ENCODE measurements at places on chromosomes 6 and 20.
A peak's percentile ranks its signal among the peaks of the same experiment; 100 is the strongest.

GRCh38 chr6:135266675-135267074 lies 85.6 kb downstream of the MYB start:
- H3K27me3 ChIP-seq = no peaks in the 10 kb centered on the region
- no peak for DNase-seq
- H3K4me3 ChIP-seq = no peak overlapping the region
- no peak overlapping the region for H3K27ac ChIP-seq
- no peaks in the 10 kb centered on the region for H3K36me3 ChIP-seq

DNA sequence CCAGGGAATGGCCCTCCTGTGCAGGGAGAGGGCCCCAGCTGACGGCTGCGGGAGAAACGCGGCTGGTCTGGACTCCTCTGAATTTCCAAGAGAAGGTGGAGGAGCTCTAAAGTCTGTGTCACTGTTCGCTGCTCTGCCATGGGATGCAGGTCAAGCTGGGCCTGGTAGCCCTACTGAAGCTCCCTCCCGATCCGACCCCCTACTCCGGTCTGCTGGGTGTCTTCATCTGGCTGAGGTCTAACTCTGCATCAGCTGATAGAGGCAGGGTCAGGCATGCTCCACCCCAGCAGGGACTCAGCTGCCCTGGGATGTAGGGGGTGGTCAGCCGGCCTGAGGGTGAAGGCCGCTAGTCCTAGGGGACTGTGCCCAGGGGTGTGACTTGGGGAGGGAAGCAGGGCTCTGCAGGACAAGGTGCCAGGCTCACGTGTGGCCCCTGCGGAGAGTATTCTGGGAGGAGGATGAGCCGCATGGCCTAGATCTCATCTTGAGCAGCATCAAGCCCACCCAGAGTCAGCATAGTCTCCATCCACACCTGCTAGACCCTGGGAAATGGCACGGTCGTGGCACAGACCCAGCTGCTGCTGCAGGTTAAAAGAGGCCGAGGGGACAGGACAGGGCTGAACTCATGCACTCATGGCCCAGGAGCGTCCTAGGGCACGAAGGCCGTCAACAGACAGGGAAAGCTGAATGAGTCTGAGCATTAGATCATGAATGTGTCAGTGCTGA lies 1.4 kb downstream of the CST3 start:
- DNase-seq = no peak
- peak overlapping the region; percentile 91 for H3K4me3 ChIP-seq
- H3K27ac ChIP-seq = peak overlapping the region; percentile 99

- no peak overlapping the region for H3K4me3 ChIP-seq
- no peaks in the 10 kb centered on the region for H3K27me3 ChIP-seq
- no peak for DNase-seq
- H3K36me3 ChIP-seq = no peaks in the 10 kb centered on the region
- H3K4me1 ChIP-seq = peaks cover 13% of the 10 kb centered on the region
Observed at GRCh38 chr6:113830140-113830539, 27.0 kb upstream of the MARCKS start.

DNA sequence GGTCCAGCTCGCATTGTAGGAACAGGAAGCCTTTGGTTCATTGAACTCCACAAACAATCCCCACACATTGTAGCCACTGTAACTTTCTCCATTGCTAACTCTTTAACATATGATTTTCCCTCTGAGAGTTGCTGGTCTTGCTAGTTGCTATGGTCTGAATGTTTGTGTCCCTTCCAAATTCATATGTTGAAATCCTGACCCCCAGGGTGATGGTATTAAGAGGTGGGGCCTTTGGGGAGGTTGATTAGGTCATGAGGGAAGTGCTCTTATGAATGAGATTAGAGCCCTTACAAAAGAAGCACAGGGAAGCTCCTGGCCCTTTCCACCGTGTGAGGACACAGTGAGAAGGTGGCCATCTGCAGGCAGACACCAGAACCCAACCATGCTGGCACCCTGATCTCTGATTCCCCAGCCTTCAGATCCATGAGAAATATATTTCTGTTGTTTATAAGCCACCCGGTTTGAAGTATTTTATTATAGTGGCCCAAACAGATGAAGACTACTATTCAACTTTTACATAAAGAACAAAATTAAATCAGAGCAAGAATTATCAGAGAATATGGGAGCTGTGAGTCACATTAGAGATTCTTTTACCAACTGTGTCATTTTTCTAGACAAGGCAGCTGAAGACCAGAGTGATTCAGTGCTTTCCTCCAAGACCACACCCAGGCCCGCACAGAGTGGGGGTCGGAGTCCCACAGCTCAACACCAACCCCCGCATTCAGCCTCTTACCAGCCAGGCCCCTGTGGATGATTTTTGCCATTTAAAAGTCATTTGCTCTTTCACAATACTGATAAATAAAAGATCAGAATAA lies 143.0 kb downstream of the SAMD5 start:
- no peaks in the 10 kb centered on the region for H3K4me1 ChIP-seq
- no peaks in the 10 kb centered on the region for H3K36me3 ChIP-seq
- DNase-seq = no peak
- no peak overlapping the region for H3K27ac ChIP-seq

DNA sequence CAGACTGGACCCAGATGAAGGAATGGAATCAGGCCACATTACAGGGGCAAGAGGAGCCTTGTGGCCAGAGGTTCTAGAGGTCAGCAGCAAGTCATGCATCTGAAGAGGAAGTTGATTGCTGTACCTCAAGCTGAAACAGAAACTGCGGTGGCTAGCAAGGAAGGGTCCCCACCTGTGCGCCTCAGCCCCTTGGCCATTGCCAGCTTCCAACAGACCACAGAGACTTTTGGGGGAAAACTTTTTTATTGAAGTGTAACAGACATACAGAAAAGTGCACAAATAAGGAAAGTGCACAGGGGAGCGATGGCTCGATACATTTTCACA lies 26.8 kb upstream of the SLC9A8 start:
- H3K36me3 ChIP-seq = no peaks in the 10 kb centered on the region
- H3K27ac ChIP-seq = peak overlapping the region; percentile 4
- H3K27me3 ChIP-seq = no peaks in the 10 kb centered on the region
- H3K4me1 ChIP-seq = no peaks in the 10 kb centered on the region
- DNase-seq = no peak

GRCh38 chr6:73139681-73140383 lies 85.5 kb downstream of the KHDC1L start:
- DNase-seq = no peak
- no peaks in the 10 kb centered on the region for H3K27me3 ChIP-seq
- H3K4me1 ChIP-seq = no peaks in the 10 kb centered on the region

DNA sequence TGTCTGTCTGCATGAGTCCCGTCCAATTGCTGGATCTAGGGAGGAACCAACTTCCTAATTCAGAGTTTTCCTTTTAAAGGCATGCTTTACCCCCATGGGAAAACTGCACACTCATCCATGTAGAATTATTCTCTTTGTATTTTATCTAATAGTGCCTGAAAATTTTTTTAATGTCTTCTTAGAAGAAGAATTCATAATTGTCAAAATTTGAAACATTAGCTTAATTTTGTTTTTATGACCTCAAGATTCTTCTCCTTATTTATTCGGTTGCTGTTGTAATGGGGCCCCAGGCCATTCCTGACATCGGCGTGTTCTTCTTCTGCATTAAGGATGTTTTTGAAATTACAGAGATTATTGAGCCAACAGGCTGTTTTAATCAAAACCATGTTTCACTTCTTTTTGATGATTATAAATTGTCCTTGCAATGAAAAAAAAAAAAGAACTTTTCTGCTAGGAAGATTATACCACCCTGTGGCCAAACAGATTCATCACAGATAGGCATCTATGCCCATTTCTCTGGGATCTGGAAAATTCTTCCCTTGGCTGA lies 100.3 kb downstream of the ZNF217 start:
- no peaks in the 10 kb centered on the region for H3K27me3 ChIP-seq
- no peaks in the 10 kb centered on the region for H3K36me3 ChIP-seq
- no peak overlapping the region for H3K4me3 ChIP-seq
- no peak for DNase-seq
- no peaks in the 10 kb centered on the region for H3K4me1 ChIP-seq

GRCh38 chr6:90126181-90126580 lies 170.5 kb downstream of the BACH2 start:
- H3K4me3 ChIP-seq = no peak overlapping the region
- H3K36me3 ChIP-seq = no peaks in the 10 kb centered on the region
- no peak overlapping the region for H3K27ac ChIP-seq
- H3K27me3 ChIP-seq = no peaks in the 10 kb centered on the region
- H3K4me1 ChIP-seq = peaks cover 20% of the 10 kb centered on the region
- no peak for DNase-seq

- H3K4me1 ChIP-seq = peaks cover 18% of the 10 kb centered on the region
- H3K27ac ChIP-seq = no peak overlapping the region
- H3K27me3 ChIP-seq = no peaks in the 10 kb centered on the region
Observed at GRCh38 chr20:4717816-4718570, 3.7 kb upstream of the PRND start.

GRCh38 chr20:46575937-46576461 lies 25.5 kb upstream of the OCSTAMP start:
- H3K27me3 ChIP-seq = no peaks in the 10 kb centered on the region
- H3K4me1 ChIP-seq = no peaks in the 10 kb centered on the region
- no peak for DNase-seq
- H3K4me3 ChIP-seq = no peak overlapping the region

- H3K4me3 ChIP-seq = no peak overlapping the region
- no peaks in the 10 kb centered on the region for H3K36me3 ChIP-seq
- no peaks in the 10 kb centered on the region for H3K27me3 ChIP-seq
- DNase-seq = no peak
Observed at GRCh38 chr6:30227242-30227722, 14.1 kb upstream of the TRIM26 start.

DNA sequence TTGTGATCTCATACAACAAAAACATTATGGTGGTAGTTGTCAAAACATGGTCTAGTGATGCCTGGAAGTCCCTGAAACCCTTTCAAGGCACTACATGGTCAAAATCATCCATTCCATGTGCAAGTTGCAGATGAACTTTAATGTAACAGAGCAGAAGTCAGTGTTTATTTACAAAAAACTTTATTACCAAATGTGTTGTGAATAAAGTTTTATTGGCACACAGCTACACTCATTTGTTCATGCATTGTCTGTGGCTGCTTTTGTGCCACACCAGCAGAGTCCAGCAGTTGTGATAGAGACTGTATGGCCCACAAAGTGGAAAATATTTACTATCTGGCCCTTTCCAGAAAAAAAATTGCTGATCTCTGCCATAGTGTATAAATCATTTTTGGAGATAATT lies 26.8 kb downstream of the TUBB2B start:
- no peaks in the 10 kb centered on the region for H3K4me1 ChIP-seq
- no peak overlapping the region for H3K27ac ChIP-seq
- H3K36me3 ChIP-seq = no peaks in the 10 kb centered on the region
- DNase-seq = no peak

GRCh38 chr20:23631981-23632710 lies 5.6 kb downstream of the CST3 start:
- DNase-seq = no peak
- no peaks in the 10 kb centered on the region for H3K27me3 ChIP-seq

- no peaks in the 10 kb centered on the region for H3K4me1 ChIP-seq
- no peak overlapping the region for H3K27ac ChIP-seq
- no peaks in the 10 kb centered on the region for H3K36me3 ChIP-seq
- no peaks in the 10 kb centered on the region for H3K27me3 ChIP-seq
- no peak for DNase-seq
Observed at GRCh38 chr6:149170564-149171452, 146.7 kb upstream of the TAB2 start.

DNA sequence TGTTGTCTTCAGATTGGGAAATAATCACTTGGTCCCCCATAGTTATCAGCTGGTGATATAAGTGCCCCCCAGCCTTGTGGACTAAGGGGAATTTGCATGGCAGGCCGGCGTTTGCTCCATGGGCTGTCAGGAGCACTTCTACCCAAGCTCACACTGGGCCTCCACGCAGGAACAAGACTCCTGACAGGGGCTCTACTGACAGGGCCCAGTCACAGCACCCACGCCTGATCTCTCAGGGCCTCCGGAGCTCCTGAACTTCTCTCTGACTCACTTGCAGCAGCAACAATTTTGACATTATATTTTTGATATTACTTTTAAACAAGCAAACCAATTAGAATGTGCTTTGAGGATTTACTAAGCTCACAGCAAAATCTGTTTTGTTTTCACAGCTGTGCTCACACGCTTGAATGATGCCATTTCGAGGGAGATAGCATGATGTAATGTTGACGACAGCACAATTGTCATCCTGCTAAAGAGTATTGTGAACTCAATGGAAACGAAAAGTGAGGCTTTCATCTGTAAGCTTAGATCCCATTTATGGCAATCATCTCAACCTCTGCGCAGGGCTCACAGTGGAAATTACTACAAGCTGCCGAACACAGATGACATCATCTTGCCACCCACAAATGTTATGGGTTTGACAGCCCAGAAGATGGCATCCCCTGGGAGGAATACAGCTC lies 28.7 kb upstream of the TXNDC5 start:
- H3K27me3 ChIP-seq = no peaks in the 10 kb centered on the region
- no peak overlapping the region for H3K4me3 ChIP-seq
- H3K4me1 ChIP-seq = no peaks in the 10 kb centered on the region

DNA sequence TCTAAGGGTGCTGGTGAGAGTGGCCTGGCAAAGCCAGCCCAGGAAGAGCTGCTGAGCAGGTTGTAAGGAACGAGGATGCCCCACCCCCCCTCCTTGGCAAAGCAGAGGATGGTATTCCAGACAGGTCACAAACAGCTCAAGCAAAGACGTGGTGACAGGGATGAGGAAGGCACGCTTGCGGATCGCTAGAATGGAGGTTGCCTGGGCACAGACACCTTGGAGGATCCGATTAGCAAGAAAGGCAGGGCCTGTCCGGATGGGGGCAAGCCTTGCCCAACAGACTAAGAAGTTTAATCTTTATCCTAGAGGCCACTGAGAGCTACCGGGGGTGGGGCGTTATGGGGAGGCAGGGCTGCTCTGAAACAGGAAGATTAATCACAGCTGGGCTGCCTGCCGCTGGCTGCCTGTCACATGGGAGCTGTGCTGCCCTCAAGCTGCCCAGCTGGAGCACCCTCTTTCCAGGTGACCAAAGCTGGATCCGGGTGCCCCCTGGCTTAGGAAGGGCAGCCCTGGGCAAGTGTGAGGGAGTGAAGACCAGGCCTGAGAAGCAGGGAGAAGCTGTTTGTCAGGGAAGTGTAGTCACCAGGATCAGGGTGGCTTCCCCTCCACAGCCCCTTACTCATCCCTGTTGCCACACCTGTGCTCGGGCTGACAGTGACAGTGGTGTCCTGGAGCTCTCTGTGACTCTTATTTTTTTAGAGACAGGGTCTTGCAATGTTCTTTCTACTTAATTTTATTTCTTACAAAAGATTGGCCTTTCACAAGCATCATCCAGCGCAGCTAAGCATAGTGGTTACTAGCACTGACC lies 9.1 kb upstream of the MAPK13 start:
- H3K36me3 ChIP-seq = no peaks in the 10 kb centered on the region
- H3K27ac ChIP-seq = peak overlapping the region; percentile 63
- no peaks in the 10 kb centered on the region for H3K27me3 ChIP-seq
- peaks cover 53% of the 10 kb centered on the region for H3K4me1 ChIP-seq
